ENCODE measurements at places on chromosomes 1 and 21. TPM values are rescaled to one million over a fixed set of nuclear protein-coding genes. Genes with fewer than 3 reads are reported as not detected.

Gene NCF2
- 8.3 TPM for total RNA-seq

Gene SPRR4
- total RNA-seq = not detected

GRCh38 chr1:8633741-8634501, 183.5 kb downstream of the RERE start:
- ATAC-seq = no peak

DNA sequence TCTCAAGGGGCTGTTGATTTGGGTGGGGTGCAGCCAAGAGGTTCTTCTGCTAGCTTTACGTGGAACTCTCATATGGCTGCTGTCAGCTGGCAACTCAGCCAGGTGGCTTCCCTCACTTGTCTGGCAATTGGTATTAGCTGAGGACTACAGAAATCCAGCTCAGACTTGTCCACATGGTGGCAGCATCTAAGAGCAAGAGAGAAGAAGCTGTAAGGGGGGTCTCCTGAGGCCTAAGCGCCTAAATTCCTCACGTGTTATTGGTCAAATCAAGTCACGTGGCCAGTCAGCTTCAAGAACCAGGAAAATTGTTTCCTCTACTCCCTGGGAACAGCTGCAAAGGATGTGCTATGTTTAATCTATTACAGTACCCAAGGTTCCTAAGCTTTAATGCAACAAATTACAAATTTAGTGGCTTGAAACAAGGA, 4.2 kb upstream of the DYRK3 start:
- no peak for ATAC-seq

Gene ANKRD45
- total RNA-seq = not detected

Gene PRAMEF26
- total RNA-seq = not detected

Gene SPRR3
- 10,043 TPM for total RNA-seq

DNA sequence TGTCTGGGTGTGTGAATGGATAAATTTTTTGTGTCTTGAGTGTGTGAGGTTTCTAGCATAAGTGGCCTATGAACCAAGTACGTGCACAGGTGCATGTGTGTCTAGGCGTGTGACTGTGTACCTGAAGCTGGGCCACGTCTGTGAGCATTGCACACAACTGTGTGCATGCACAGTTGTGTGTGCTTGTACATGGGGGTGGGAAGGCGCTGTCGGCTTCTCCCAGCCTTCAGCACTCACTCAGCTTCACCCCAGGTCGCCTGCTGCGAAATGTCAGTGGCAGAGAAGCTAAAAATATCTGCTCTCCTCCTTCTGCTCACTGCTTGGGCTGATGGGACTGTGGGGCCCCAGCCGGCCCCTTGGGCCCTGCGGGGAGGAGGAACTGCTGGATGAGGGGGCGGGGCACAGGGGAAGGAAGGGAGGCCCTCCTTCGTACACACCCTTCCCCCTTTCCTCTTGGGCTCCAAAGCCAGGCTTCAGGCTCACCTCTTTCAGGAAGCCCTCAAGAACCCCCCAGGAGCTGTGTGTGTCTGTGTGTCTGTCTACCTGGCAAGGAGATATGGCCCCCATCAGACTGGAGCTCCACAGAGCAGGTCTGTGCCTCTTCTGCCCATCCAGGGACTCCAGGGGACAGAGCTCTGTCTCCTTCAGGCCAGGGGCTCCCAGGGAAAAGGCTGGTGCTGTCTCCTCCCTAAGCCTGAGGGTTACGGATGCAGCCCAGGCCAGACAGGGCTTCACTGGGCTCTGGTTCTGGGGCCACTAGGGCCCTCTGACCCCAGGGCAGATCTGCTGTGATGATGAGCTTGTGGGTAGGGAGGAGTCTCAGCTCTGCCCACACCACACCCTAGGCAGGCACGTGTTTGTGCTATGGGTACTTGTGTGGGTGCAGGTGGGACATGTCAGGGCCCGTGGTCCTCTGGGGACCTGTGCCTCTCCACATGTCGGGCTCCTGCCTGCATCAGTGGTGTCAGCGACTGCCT, 35.6 kb upstream of the WASF2 start:
- peak; percentile 24 for ATAC-seq

DNA sequence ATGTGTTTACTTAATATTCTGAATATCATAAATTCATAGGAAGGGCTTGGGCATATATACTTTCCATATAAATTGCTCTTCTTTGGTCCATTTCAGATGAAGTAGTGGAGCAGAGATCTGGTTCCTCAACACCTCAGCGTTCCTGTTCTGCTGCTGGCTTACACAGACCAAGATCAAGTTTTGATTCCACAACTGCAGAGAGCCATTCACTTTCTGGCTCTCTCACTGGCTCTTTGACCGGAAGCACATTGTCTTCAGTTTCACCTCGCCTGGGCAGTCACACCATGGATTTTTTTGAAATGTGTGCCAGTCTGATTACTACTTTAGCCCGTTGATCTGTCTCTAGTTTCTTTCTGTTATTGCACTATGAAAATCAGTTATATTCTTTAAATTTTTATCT, 62.3 kb downstream of the PRKAA2 start:
- no peak for ATAC-seq

GRCh38 chr1:240000634-240001033, 91.0 kb upstream of the FMN2 start:
- no peak for ATAC-seq

DNA sequence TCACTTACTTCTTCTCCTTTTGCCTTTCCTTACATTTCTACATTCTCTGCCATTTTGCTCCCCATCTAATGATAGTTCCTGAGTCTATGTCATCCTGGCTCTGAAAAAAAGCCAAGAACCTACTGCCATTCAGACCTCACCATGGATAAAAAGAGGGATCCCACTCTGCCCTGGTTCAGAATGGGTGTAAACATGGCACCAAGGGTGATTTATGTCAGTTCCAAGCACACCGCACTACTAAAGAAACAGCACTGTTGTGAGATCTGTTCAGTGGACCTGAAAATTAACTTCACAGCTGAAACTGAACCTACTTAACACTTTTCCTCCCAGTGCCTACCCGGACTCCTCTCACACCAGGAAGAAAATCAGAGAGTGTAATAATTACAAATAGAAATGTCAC, 72.3 kb upstream of the NTPCR start:
- ATAC-seq = no peak

DNA sequence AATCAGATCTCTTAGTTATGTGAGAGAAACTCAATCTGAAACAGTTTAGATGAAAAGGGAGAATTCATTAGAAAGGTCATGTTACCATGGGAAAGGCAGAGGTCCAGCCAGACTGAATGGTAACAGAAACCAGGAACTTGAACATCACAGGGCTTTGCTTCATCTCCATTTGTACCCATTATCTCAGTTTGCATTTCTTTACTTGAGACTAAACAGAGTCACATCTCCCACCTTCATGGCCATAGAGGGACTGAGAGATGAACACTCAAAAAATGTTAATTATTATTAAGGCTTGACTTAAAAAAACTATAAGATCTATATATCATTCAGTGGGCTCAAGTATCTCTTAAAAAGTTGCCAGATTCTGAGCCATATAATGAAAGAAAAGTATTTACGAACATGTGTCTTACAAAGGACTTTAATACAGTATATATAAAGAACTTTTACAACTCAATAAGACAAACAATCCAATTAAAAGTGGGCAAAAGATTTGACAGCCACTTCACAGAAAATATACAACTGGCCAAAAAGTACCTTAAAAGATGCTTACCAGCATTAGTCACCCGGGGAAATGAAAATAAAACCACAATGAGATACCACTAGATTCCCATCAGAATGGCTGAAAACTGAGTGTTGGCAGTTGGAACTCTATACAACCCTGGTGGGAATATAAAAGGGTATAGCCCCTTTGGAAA, 13.2 kb downstream of the KYAT3 start:
- ATAC-seq = no peak

DNA sequence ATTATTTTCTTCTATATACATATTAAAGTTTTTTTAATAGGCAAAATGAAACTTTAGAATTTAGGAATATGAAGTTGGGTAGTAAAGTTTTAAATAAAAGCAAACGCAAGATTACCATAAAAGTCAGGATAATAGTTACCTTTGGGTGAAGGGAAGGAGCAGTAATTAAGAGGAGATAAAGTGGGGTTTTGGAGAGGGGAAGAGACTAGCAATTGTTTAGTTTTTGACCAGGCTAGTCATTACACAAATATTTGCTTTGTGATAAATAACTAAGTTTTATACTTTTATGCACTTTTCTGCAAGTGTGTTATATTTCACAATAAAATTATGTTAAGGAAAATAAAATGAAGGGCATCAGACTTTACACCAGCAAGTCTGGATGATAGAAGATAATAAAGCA, 27.7 kb upstream of the GUCA2B start:
- ATAC-seq = no peak

Gene NTPCR
- 44.0 TPM for total RNA-seq

Measured in esophagus mucosa (tissue), 1 donor.